Iris pigment epithelial cell (primary cell): ENCODE measurements at places on chromosomes 11 and 22.

GRCh38 chr11:118048472-118049370 is 28.2 kb upstream of the TMPRSS4 start:
- no peak for DNase-seq

- DNase-seq = no peak
Measured at GRCh38 chr22:30874431-30875370, 93.9 kb downstream of the MORC2 start.

- no peak for DNase-seq
Measured at GRCh38 chr11:135004495-135004894, 592.5 kb upstream of the B3GAT1 start.

- no peak for DNase-seq
Measured at GRCh38 chr11:72217841-72218240, 1.2 kb downstream of the FOLR2 start.

DNA sequence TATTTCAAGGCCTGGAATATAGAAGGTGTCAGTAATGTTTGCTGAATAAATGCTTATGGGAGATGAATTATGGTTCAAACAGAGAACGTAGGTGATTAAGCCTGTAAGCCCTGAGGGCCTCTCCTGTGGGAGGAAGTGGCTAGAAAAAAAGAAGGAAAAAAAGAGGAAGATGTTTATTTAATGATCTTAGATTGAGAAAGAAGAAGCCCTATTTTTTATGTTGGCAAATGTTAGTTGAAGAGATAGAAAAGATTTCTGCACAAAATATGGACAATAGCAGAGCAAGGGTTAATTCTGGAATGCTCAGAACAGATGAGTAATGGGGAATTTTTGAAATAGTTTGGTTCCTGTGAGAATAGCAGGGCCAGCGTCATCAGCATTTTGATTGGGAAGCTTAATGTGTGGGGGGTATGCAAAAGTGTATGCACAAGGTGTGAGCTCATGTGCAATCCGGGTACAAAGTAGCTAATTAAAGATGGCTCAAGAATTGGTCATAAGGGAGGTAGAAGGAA is 95.7 kb downstream of the TEAD1 start:
- DNase-seq = peak; percentile 92

DNA sequence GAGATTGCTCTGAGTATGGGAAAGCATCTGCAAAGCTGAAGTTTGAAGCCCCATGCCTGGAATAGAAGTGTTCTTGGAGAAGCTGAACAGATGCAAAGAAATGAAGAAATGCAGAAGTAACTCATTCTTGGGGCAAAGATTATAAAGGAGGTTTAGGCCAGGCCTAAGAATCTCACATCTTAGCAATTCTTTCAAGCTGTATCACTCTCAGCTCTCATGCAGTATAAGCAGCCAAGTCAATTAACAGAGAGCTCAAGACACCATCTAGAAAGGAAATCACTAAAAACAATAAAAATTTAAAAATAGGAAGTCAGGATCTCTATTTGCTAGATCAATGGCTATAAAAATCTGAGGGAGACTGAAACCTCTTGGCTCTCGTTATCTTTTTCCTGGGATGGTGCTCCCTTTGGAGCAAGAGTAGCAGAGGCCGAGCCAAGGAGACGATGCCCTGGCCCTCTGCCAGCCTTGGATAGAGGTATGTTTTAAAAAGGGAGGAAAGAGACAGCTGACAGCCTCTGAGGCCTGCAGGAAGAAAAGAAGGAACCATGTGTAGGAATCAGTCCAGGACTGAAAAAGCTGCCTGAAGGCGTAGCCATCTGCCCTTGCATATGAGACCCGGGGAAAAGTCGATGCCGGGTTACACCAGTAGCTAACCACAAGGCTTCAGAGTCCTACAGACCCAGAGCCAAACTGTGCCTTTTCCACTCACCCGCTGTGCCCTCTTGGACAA is 229.8 kb downstream of the BLID start:
- DNase-seq = no peak

DNA sequence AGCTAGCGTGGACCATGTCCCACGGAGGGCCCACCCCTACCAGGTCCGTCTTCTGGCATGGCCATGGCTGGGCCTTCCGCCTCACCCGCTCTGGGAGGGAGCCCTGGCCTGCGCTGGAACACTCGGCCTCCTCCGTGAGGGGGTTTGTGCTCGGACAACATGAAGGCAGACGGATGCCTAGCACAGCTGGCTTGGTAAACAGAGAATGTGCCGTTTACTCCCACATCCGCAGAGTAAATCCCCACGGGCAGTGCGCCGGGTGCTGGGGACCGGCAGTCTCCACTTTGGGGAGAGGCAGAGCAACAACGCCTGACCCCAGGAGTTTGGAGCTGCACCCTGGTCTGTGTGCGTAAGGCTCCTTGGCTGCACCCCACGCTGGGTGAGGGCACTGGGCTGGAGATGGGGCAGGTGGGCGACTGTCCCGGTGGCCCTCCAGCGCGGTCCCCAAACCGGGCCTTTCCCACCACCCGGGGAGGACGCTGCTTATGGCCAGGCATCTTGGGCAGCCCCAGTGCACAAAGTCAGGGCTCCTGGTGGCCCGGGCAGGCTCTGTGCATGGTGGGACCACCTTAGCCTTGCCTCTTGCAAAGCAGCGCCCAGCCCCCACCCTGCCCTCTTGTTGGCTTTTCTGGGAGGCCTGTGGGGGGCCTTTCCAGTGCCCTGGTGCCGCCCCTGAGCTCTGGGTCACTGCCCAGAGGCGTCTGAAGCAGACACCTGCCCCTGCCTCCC is 30.7 kb upstream of the MUC5AC start:
- no peak for DNase-seq

GRCh38 chr11:123404676-123405075 is 25.4 kb upstream of the GRAMD1B start:
- DNase-seq = no peak

- no peak for DNase-seq
Measured at GRCh38 chr22:42792909-42793847, 63.9 kb downstream of the ARFGAP3 start.

DNA sequence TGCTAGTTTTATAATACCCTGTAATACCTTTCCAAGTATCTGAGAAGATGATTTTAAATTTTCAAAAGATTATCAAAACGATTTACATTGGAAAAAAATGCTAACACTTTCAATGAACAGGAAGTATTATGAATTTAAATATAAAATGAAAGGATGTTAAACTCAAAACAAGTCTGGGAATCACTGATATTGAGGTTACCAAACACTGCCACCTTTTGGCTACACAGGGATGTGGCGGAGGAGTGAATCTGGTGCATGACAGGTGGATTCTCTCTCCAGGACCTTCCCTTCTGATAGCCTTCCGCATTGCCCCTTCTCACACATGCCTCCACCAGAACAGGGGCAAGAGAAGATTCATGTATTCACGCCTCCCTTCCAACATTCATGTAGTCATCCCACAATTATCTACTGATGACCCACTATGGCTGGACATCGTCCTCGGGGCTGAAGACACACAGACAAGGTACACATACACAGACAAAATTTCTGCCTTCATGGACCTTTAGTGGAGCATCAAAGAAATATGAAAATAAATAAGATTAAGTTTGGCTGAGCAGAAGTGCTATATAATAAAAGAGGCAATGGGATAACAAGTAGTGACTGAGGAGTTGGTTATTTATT is 34.7 kb downstream of the ATG16L2 start:
- peak; percentile 60 for DNase-seq

DNA sequence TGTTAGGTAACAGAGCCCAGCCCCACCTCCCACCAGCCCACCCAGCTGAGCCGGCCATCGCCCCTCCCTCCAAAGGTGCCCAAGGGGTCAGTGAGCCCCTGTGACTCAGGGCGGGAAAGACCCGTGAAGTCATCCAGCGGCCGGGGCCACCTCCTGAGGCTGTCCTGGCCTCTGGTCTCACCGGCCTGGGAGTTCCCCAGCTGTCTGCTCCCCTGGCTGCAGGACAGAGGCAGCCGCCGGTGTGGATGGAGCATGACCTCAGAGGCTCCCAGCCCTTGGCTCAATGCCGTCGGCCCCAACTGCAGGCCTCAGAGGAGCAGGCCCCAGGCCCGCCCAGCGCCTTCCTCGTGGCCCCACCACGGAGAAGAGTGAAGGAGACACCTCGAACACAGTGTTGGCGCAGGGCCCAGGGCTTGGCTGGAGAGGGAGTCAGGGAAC is 28.7 kb downstream of the RPL3 start:
- DNase-seq = peak; percentile 84

DNA sequence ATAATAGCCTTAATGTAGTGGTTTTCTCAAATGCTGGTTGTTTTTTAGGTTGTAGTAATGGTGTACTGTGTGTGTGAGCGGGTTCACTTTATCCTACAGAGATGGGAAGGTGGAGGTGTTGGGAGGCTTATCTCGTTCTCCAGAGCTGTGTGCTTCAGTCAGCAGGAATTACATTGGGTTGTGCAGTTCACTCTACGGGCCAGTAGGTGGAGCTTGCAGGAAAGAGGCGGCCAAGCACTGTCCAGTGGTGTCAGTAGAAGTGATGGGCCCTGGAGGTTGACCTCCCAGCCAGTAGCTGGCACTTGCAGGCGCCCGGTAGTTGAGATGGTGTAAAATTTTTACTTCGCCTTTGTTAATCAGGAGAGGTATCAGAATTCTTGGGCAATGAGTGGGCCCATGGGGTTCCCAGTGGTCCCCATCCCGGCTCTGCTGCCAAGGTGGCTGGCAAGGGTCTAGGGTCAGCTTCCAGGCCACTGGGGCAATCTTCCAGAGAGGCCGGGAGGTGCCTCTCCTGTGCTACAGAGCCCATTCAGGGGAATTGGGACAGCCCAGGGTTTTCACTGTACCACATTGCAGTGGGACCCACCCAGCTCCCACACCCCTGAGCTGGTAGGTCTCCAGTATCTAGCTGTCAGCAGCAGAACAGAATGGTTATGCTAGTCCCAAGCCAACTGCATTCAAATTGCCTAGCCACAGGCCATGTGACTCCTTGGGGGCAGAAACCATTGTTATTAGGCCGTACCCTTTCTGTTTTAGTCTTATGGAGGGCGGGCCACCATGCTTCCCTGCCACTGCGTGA is 43.9 kb downstream of the BIRC2 start:
- DNase-seq = peak; percentile 70
